Activated CD8-positive, alpha-beta T cell treated with anti-CD3 and anti-CD28 coated beads, Interleukin-2, amount 10 ng/mL, durations not matched to agents 7 days and 5 days (primary cell): ENCODE measurements at places on chromosomes 1 and 21. TPM values are rescaled to one million over a fixed set of nuclear protein-coding genes. Genes with fewer than 3 reads are reported as not detected.

- no peak for DNase-seq
Measured at GRCh38 chr1:220221269-220221668, 51.0 kb downstream of the RAB3GAP2 start.

- no peak for DNase-seq
Measured at GRCh38 chr1:113701429-113701828, 57.9 kb downstream of the PHTF1 start.

NKAIN1 gene
- total RNA-seq, result 2.0 TPM

ASAP3 gene
- 0.83 TPM for total RNA-seq

GRCh38 chr1:111214884-111215283 is 12.6 kb upstream of the CHI3L2 start:
- peak; percentile 79 for DNase-seq

- DNase-seq, result no peak
Measured at GRCh38 chr21:34004974-34005373, 68.4 kb upstream of the MRPS6 start.

GRCh38 chr1:161940866-161941591 is 82.6 kb downstream of the OLFML2B start:
- no peak for DNase-seq

ATP5PB gene
- total RNA-seq, result 404 TPM

CLCA1 gene
- total RNA-seq, result not detected

DNA sequence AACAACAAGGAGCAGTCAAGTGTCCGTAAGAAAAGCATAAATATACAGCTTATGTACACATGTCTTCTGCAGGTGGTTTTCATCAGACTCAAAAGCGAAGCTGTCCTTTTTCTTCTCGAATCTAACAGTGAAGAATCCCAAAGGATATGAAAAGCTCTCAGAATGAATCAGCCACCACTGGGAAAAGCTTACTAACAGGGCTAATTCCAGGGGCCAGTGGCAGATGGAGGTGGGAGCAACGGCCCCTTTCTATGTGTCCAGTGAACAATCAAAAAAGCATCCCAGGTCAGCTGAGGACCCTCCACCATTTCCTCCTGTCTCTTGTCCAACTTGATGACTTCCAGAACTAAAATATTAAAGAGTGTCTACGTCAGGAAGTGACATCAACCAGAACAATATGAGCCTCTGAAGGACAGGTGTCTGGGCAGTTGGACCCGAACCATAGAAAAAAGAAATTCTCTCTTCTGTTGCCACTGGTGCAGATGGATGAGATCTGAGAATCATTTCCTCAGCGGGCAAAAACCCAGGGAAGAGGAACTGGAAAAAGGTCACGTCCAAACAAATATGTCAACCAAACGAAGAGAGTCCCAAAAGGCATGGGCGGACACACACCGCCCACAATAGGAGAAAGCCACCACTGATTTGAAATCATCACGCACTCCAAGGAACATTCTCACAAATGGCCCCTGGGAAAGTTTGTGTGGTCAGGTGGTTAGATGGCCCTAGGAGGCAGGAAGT is 70.4 kb upstream of the TIAM1 start:
- no peak for DNase-seq

CLEC20A gene
- total RNA-seq, result not detected

FAM151A gene
- not detected for total RNA-seq

ANKRD65 gene
- total RNA-seq, result not detected

DNA sequence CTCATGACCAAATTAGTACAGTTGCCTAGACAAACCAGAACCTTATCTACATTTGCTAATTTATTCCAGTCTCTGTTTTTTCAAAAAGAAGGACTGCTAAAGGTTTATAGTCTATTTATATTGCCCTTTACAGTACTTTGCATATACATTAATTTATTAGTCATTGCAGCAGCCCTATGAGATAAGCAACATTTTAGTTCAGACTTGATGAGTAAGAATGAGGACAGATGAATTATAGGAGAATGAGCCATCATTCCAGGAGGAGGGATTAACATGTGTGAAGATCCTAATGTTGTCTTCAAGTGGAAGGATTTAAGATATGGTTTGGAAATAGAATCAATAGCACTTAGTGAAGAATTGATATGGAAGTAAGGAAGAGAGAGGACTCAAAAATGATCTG is 152.4 kb downstream of the KCTD3 start:
- no peak for DNase-seq

GBP1 gene
- 147 TPM for total RNA-seq

GRCh38 chr1:98325646-98326440 is 335.7 kb upstream of the SNX7 start:
- no peak for DNase-seq
